ENCODE measurements at places on chromosomes 5 and 9.

GRCh38 chr5:16884595-16884994 lies 51.5 kb downstream of the MYO10 start:
- DNase-seq = no peak

DNA sequence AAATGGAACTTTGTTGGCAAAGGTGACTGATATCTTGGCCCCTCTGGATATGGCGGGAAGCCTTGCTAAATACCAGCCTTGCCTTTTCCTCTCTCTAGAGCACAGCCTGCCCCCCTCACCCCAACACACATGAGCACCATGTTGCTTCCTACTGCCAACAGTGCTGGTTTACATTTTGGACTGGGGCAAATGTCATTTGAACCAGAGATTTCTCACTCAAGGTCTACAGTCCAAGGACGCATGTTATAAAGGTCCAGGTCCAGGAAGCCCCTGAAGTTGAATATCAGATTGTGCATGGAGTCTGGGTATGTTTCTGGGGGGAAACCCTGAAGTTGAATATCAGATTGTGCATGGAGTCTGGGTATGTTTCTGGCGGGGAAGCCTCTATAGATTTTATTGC lies 19.9 kb downstream of the NEURL1B start:
- no peak for DNase-seq

DNA sequence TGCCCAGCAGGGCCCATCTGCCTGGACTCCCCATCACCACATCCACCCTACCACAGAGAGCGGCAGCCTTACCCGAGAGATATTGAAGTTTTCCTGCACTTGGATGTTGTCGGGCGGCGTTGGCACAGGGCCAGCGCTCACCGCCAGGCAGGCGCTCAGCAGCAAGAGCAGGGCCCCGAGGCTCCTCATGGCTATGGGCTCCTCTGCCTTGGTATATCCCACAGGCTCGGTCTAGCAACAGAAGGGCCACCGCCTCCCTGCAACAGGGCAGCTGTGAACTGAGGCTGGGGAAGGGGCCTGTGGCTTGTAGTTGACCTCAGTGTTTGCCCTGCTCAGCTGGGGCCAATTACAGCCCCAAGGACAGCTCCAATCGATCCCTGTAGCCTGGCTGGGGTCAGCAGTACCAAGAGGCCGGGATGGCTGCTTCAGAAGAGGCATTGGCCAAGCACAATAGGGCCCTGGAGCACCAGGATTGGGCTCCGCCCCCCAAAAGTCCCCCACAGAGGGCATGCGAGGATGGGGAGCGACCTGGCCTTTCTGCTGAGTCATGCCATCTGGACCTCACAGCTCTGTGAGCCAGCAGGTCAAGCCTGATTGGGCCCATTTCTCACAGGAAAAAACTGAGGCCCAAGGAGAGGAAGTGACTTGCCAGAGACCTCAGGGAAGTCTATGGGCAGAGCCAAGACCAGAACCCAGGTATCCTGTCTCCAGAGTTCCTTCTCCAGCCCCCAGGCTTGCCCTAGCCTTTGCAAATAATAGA lies at the start of gene AMBP:
Gene AMBP (minus strand): TSS at position 280 of the 760 bp plus-strand sequence. CDS start 91 bp downstream, at position 189.
- DNase-seq = no peak

DNA sequence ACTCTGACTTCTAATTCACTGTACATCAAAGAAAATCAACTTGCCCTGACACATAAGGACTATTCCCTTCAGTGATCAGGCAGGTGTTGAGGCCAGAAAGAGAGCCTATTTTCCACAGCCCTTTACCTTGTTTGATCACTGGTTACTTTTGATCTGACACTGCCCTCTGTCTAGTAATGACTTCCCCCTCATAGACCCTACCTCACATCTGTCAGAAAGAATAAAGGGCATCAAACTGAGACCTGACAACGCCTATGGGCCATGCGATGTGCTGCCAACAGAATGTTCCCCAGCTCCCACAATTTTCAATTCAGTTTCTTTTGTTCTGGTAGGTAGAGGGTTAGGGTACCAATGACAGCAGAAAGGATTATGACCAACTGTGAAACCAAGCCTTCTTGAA lies 47.7 kb downstream of the FBXL17 start:
- no peak for DNase-seq

DNA sequence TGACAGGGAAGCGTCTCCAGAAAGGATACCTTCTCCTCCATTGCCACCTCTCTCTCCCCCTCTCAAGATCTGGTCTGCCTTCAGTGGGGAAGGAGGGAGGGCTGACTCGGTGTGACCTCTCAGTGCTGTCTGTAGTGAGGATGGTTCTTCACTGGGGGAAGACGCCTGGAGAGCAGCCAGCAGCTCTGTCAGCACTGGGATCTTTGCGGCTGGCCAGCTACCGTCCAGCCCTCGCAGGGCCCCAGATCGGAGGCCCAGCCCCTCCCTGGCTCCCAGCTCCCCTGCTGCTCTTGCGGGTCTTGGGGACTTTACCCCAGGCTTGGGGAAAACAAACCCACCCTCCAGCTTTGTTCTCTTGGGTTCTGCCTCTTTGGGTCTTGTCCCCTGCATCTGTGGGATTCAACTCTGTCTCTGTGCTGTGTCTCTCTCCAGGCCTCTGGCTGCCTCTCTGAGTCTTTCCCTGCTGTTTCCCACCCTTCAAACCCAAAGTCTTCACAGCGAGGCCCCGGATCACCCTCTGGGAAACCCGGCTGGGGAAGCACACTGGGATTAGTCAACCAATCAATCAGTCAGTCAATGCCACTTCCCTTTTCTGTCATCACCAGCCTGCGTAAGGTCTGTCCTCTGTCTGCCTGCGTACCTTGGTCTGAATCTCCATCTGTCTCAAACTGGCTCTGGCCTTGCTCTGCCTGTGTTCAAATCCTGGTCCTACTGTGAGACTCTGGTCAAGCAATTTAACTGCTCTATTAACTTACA lies 23.0 kb downstream of the FGF18 start:
- DNase-seq = no peak

DNA sequence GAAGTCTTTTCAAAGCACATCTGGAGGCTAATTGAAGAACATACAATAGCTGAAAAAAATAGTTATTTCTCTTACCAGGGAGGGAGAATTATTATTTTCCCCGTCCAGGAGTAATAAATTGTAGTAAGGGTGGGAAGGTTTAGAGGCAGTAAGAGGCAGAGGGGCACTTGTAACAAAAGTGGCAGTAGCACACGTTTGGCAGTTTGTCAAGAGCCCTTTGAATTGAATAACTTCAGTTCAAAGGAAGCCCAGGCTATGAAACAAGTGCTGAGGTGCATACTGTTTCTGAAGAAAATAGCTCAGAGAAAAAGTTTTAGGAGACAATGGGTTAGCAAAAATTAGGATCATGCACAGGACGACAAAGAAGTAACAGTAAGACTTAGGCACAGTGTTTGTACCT lies 451.3 kb downstream of the LRRC70 start:
- DNase-seq = no peak

- no peak for DNase-seq
Observed at GRCh38 chr5:132010989-132011621, 353 bp downstream of the ACSL6 start.

- no peak for DNase-seq
Observed at GRCh38 chr5:157793301-157793700, 49.8 kb downstream of the LSM11 start.

DNA sequence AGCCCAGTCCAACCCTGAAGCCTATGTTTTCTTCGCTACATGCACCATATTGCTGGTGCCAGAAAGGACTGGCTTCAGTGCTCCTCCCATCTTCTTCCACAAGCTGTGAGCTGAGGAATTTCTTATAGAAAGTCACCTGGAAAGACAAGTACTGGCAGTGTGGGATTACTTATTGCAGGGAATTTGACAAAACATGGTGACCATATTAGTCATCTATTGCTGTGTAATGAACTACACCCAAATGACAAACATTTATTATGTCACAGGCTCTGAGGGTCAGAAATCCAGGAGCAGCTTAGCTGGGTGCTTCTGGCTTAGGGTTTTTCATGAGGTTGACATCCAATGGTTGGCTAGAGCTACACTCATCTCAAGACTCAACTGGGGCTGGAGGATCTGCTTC lies 75.5 kb downstream of the ENTREP1 start:
- no peak for DNase-seq

GRCh38 chr9:133569121-133569785 lies 34.7 kb downstream of the ADAMTSL2 start:
- DNase-seq = no peak

DNA sequence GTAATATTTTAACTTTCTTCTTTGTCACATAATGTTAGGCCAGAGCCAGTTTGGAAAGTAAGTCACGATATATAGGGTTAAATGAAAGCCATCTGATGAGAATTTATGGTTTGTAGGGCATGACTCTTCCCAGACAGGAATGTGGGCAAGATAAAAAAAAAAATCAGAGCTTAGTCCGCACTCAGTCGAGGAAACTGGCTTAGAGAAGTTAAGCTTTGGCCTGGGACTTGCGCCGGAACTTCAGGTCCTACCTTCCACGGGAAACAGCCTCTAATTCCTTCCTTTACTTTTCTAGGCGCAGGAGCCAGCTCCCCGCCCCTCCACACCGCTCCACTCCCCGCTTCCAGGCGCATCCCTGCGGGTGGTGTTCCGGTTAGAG lies 475 bp downstream of the DDX31 start:
- DNase-seq = no peak

DNA sequence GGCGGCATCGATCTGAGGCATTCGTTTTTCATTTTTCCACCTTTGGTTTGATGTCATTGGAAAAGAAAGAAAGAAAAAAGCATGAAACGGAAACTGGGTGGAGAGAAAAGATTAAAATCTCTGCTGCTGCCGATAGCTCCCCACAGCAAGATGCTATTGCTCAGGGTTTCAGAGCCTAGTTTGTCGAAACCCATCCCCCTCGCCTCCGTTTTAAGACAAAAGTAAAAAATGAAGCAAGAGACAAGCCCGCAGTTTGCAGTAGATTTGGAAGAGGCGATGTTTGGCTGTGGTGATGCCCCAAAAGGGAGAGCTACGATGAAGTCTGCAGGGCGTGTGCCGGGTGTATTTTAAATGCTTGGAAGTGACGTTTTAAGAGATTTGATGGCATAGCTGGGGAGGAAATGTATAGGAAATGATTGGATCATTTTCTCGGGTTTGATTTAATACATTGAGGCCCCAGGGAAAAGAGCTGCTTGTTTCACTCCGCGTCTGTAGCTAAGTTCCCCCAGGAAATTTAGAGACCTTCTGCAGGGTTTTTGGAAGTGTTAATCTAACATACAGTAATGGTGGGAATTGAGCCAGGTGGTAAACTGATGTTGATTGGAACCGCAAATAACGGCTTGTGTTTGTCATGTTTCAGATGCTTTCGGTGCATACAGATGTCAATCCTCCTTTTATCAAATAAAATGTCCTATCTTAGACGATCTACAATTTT lies 909 bp downstream of the NDFIP1 start:
- peak; percentile 20 for DNase-seq

GRCh38 chr5:160846642-160847041 lies 5.4 kb downstream of the ATP10B start:
- DNase-seq = no peak

DNA sequence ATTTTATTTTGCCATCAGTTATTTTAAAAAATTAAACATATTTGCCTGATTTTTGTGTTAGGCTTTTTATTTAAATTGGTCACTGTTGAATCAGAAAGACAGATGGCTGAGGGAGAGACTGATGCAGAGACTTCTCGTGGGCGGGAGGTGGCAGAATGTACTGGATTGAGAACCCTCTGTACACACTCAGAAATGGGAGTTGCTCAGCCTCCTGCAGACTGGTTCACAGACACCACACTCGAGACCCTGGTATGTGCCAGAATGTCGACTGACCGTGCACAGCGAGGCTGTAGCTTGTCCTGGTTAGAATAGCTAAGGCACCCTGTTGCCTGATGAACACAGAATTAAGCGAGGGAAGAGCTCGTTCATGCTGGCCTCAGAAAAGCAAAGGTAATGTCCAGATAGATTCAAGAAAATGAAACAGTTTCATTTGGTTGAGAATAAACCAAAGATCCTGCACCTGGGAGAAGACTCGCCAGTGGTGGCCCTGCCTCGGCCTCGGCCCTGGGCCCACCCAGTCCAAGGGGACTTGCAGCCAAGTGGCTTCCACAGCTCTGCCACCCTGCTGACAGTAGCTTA lies 71.3 kb upstream of the OTULINL start:
- DNase-seq = no peak

DNA sequence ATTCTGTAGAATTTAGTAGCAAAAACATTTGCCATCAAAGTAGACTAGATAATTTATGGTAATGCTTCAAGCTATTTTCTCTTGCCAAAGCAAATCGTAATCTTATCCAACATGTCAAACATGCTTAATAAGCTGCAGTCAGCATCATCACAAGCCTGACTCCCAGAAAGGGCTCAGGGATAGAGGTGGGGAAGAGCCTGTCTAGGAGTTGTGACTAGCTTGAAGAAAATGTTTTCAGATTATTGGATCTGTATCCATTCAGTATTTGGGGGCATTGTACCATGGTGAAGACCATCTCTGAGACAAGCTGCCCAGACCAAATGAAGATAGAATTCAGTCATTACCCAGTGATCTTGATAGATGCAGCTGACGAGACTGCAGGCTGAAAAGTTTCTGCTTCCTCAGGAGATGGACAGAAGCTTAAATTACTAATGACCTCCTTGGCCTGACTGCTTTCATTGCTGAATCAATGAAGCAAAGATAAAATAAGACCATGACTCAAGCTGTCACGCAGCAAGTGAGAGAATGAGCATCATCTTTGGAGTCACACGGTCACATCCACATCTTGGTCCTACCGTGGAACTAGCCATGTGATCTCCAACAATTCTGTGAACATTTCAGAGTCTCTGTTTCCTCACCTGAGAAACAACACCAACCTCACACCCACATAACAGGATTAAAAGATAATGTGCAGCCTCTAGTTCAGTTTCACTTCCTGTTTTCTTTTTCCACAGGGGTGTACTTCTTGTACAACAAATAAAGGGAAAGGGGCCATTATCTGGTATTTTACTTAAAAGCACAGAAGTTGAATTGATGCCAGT lies 9.4 kb downstream of the ERAP2 start:
- peak; percentile 54 for DNase-seq

- no peak for DNase-seq
Observed at GRCh38 chr9:24297931-24298330, 247.8 kb downstream of the IZUMO3 start.

GRCh38 chr5:122311961-122312590 lies at the start of gene SNCAIP:
Gene SNCAIP, plus strand, starts transcription at chr5:122312237. Its CDS starts 78,898 bp downstream, at chr5:122391135.
- no peak for DNase-seq

- no peak for DNase-seq
Observed at GRCh38 chr5:157162919-157163510, 3.0 kb downstream of the GARIN3 start.

DNA sequence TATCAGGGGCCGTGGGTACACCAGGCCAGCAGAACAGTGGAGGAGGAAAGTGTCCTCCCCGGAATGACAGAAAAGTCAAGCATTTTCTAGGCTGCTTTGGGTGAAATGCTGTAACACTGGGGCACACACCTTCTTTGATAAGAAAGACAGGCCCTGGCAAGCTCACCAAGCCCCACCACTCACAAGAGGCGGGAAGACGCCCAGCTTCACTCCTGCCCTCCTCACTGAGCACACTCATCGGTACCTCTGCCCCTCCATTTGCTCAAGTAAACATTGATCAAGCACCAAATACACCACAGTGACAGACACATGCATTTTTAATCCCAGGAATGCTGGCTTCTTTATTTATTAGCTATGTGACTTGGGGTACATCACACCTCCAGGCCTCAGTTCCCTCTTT lies 43.1 kb downstream of the B4GALT1 start:
- DNase-seq = no peak

Data from CD8-positive, alpha-beta T cell (primary cell).